EL (cell line): ENCODE measurements at places on chromosomes 12 and 14.

DNA sequence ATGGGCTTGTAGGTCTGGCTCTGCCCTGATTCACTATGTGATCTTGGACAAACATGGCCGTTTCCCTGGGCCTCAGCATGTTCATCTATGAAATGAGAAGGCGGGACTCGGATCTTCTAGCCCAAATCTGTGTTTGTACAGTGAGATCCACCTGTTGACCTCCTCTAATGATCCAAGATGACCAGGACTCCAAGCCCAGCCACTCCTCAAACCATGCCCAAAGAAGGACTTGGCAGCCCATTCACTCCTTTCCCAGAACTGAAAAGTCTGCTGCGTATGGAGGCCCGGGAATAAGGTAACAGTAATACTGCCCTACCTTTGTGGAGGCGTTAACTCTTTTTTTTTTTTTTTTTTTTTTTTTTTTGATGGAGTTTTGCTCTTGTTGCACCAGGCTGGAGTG, 39.9 kb downstream of the APPL2 start:
- no peak for DNase-seq

DNA sequence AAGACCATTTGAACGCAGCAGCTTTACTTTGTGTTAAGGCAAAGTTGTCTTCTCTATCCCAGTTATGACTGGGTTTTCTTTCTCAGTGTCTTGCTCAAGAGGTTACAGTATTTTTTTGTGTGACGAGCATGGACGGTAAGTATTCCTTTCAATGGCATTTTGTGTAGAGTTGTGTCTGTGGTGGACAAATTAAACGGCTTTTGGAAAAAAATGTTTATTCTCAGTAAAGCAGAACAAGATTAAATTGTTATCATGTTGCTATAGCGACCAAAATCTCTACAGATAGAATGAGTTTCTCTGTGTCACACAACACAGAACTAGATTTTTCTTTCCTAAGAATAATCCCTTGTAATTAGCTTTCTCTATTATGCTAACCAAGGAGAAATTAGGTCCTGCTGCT, 417.1 kb downstream of the AEBP2 start:
- DNase-seq, result no peak

GRCh38 chr14:76208340-76208739, 56.6 kb downstream of the GPATCH2L start:
- no peak for DNase-seq

- peak; percentile 81 for DNase-seq
These were observed 16.4 kb downstream of the FOS start for GRCh38 chr14:75295061-75295461.

GRCh38 chr12:20513189-20513588, 144.9 kb downstream of the PDE3A start:
- DNase-seq, result no peak

DNA sequence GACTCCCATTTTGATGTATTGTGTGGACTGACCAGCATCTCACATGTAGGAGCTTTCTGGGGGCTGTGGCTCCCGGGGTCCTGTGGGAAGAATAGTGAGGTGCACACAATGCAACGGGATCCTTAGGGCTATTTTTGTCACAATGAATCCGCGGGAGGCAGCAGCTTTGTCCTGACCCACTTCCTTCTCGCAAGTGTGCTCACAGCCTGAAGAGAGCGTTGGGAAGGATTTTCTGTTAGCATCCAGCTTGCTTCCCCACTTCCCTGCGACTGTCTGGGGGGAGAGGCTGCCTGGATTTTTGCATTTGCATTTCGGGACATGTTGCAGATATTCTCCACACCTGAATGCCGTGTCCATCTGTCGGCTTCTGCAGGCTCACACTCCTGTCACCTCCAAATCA, 31.9 kb downstream of the FZD10 start:
- no peak for DNase-seq

GRCh38 chr12:105930557-105931503, 207.9 kb downstream of the NUAK1 start:
- no peak for DNase-seq

GRCh38 chr14:55938249-55938791, 179.9 kb upstream of the PELI2 start:
- peak; percentile 32 for DNase-seq

- peak; percentile 70 for DNase-seq
These were observed 845 bp downstream of the L3HYPDH start for GRCh38 chr14:59483363-59483762.

DNA sequence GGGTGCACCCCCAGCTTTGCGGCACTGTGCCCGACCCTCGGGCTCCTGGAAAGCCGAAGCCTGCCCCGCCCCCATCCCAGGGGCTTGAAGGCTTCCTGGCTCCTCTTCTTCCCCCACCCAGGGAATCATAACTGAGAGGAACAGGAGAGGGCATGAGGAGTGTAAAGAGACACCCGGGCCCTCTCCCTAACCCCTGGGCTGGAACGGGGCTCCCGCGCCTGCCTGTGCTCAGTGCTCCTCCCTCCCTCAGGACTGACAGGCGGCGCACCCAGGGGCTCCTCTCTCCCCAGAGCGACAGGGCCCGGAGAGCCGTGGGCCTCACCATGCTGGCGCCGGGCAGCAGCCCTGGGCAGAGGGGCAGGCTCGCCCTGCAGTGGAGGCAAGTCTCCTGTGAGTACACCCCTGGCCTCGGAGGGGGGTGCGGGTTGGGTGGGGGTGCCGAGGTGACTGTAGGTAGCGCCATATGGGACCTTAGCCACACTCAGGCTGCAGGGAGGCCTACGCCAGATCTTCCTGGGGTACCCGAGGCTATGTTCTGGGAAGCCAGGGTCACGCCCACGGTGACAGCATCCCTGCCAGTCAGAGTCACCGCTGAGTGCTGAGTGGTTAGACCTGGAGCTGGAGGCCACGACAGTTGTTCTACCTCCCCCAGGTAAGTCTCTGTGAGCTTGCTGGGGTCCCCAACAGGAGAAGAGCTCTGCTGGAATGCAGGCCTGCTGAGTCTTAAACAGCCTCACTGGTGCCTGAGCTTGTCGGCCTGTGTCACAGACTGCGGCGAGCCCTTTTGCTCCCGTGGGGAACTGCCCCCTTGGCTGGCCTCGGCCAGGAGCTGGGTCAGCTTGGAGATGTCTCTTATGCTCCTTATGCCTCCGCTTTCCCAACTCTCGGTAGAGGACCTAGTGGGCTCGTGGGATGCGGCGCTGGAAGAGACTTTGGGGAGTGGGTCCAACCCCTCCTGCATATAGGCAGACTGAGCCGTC, 7.8 kb downstream of the LRTM2 start:
- no peak for DNase-seq

- no peak for DNase-seq
These were observed 16.3 kb downstream of the ELK3 start for GRCh38 chr12:96210376-96211055.

GRCh38 chr12:55732288-55732687, 3.5 kb upstream of the CD63 start:
- DNase-seq, result no peak

GRCh38 chr12:126210026-126210425, 1144.8 kb downstream of the AACS start:
- DNase-seq, result no peak

DNA sequence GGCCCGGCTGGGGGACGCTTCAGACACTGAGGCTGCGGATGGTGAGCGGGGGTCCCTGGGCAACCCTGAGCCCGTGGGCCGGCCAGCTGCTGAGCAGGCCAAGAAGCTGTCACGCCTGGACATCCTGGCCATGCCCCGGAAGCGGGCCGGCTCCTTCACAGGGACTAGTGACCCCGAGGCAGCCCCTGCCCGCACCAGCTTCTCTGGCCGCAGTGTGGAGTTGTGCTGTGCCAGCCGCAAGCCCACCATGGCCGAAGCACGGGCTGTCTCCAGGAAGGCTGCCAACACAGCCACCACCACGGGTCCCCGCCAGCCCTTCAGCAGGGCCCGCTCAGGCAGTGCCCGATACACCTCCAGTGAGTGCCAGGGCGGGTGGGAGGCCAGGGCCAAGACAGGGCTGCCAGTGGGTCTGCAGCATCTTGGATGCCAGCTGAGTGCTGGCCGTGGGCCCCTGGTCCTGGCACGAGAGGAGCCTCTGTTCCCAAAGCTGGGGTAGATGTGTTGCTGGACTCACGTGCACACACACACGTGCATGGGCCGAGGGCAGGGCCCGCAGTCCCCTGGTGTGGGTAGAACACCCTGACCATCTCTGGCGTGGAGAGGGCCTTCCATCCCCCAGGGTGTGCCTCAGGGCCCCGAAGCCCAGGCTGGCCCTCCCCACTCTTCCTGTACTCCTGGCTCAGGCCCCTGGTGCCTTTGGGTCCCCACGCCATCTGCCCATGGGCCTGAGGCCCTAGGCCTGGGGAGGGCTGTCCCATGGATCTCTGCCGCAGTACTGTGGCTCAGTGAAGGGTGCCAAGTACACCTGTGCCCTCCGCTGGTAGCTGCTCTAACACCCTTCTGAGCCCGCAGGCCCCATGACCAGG, 22.8 kb downstream of the CEP170B start:
- no peak for DNase-seq

DNA sequence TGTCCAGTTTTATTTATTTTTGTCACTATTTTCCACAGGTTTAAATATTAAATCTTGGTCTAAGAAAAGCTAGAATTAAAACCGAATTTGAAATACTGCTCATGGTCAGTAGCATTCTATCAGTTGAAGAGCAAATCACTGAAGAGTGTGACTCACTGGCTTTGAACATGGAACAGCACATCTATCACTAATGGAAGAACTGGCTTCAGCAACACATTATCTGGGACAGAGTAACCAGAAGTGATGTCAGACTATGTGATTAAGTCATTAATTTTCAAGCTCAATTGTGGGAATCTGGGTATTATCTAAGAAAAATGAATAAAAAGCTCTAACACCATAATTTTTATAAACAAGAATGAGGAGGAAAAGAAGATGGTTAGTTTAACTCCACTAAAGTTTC, 527.5 kb downstream of the TMTC2 start:
- no peak for DNase-seq

DNA sequence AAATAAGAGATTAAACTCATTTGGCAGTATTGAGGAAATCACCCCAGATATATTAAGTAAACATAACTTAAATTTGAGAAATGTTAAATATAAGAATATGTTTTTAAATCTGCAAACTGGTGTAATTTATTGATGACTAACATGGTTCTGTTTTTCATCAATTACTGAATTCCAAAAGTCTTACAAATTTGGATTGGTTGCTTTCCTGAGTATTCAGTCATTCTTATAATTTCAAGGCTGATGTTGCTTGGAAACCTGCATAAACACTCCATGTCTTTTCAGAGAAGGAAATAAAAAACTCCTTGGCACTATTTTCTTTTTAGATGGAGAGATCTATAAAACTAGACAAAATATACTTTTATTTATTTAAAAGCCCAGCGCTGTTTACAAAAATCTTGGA, 71.7 kb downstream of the NOVA1 start:
- DNase-seq, result no peak

DNA sequence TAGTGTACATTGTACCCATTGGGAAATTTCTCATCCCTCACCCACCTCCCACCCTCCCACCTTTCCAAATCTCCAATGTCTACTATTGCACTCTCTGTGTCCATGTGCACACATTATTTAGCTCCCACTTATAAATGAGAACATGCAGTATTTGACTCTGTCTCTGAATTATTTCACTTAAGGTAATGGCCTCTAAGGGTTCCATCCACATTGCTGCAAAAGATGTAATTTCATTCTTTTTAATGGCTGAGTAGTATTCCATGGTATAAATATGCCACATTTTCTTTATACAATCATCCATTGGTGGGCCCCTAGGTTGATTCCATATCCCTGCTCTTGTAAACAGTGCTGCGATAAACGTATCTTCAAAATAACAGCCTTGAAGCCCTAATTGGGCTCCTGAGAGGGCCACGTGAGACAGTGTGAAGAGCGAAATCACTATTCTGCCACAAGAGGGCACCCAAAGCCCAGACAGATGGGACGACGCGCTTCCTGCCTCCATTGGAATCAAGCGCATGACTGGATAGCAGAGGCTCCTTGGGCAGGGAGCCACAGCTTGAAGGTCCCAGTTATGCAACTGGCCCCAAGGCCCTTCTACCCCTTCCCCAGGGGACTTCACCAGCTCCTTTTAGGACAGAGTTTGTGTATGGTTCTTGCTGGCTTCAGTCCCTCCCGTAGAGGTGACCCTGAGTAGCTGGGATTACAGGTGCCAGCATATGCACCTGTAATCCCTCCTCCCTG, 21.3 kb upstream of the CD27 start:
- peak; percentile 90 for DNase-seq

DNA sequence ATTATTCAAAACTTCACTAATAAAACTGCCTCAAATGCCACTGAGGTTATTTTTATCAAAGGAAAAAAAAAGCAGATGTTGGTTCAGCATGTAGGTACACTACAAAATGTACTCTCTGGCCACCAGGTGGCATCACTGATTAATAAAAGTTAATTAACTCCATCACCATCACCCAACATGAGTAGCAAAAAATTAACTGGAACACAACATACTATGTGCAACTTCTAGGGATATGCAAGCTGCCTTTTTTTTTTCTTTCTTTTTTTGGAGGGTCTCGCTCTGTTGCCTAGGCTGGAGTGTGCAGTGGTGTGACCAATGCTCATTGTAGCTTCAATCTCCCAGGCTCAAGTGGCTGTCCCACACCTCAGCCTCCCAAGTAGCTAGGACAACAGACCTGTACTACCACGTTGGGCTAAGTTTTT, 43.8 kb upstream of the NR2C1 start:
- peak; percentile 76 for DNase-seq

DNA sequence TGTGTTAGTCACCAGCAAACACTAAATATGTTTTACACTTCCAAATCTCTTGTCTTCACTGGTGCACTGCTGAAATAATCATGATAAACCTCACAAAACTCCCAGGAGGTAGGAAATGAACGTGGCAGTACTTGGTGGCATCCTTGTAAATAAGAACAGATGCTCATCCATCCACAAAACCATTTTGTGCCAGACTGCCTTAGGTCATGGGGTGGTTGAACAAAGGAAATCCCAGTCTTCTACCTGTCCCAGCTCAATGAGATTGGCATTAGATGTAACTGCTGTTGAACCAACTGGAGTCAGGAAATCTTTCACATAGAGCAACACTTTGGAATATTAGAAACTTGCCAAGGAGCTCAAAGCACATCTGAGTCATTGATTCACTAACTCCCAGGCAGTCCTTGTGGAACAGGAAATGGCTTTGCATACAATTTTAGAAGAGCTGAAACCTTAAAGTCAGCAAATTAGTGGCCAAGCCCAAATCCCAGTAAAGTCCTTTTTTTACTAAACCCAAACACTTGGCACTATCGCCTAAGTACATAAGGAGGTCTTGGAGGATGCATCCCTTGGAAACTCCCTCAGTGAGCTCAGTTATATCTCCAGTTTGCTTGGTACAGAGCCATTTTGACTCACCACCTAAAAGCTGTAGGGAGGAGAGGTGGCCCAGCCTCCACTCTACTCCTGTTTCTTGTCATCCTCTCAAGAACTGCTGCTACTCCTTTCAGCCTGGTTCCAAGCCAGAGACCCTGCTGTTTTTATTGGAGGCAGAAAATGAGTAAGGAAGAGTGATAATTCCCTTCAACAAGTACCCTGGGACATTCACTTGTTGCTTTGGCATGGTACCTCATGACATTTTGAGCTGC, 208.0 kb downstream of the NOVA1 start:
- DNase-seq, result no peak

- DNase-seq, result no peak
These were observed 3.1 kb upstream of the KIF26A start for GRCh38 chr14:104135121-104135903.
